ENCODE measurements at places on chromosomes 2 and 18.

DNA sequence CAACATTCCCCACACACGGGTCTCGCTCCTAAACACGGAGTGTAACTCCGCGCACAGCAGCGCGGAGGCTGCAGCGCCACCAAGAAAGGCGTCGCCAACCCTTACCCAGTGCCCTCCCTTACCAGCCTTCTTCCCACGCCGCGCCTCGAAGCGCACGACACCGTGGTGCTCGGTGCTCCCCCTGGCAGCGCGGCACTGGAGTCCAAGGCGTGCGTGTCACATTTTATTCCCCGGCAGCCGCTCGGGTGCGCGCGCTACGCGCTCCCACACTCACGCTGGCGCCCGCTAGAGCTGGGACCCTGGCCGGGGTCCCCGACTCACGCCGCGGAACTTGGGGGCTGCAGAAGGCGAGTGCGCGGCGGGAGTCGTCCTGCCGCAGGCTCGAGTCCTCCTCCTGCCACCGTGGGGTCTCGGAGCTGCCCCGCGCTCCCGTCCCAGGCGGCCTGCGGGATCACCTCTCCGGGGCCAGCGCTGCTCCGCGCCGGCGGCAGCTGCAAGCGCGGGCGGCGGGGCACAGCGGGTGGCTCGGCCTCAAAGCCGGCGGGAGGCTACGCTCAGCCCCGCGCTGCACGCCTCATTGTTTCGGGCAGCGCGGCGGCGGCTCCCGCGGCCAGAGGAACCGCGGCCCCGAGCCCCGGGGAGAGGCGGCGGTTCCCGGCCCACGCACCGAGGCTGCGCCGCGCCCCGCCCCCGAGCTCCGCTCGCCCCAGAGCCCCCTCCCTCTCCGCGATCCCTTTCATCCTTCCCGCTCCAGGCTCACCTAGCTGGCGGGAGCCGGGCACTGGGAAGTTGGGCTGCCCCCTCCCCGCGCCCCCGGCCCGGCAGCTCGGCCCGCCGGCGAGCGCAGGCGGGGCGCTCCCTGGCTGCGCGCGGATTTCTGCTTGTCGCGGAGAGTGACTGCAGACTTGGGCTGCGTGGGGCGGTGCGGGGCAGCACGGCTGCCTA, at the start of gene ST6GAL2:
ST6GAL2 (minus strand) TSS at position 197 of the 945 bp plus-strand sequence. CDS start 42,190 bp downstream, outside the sequence.
- DNase-seq = no peak

- no peak for DNase-seq
Observed at GRCh38 chr2:5748391-5748790, 56.2 kb downstream of the SOX11 start.

- no peak for DNase-seq
Observed at GRCh38 chr2:195863121-195863520, 205.5 kb downstream of the DNAH7 start.

DNA sequence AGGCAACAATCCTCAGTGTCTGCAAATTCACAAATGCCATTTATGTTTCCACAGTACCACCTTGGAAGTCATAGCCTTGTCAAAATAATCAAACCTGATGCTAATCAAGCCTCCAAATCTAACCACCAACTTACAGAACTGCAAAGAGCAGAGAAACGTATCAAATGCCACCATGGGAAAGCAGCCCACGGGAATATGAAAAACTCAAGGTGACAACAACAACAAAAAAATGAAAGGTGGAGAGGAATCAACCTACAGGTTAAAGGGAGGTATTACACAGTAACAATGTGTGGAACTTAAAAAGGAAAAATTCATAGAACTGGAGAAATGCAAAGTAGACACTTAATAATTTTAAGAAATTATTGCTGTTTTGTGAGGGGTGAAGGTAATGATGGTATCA, 46.7 kb downstream of the CD226 start:
- DNase-seq = no peak

GRCh38 chr2:217033186-217033585, 173.3 kb upstream of the TNP1 start:
- no peak for DNase-seq

DNA sequence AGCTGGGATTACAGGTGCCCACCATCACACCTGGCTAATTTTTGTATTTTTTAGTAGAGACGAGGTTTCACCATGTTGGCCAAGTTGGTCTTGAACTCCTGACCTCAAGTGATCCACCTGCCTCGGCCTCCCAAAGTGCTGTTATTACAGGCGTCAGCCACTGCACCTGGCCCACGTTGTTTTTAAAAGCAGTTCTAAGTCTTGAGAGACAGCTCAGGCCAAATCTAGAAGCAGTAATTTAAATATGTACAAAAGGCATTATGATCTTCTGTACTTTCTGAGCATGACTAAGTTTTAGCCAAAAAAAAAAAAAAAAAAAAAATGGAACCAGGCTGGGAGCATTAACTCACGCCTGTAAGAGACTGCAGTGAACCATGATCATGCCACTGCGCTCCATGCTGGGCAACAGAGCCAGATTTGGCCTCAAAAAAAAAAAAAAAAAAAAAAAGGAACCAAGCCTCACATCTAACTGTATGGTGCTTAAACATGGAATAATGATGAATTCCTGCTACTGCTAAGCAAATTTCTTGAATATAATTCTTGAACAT, 4.0 kb downstream of the ABHD3 start:
- DNase-seq = no peak

GRCh38 chr2:142857256-142858164, 20.0 kb upstream of the KYNU start:
- DNase-seq = no peak

DNA sequence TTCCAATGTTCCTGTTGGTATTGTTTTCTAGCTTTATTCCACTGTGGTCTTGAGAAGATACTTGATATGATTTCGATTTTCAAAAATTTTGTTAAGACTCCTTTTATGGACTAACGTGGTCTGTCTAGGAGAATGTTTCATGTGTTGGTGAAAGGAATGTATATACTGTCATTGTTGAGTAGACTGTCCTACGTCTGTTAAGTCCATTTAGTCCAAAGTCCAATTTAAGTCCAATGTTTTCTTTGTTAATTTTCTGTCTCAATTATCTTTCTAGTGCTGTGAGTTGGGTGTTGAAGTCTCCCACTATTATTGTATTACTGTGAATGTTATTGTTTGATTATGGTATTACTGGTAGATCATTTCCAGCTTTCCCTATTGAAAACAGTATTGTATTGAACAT, 55.8 kb upstream of the TTC27 start:
- DNase-seq = no peak
